ENCODE measurements at places on chromosomes 1 and 21.
A peak's percentile ranks its signal among the peaks of the same experiment; 100 is the strongest.

DNA sequence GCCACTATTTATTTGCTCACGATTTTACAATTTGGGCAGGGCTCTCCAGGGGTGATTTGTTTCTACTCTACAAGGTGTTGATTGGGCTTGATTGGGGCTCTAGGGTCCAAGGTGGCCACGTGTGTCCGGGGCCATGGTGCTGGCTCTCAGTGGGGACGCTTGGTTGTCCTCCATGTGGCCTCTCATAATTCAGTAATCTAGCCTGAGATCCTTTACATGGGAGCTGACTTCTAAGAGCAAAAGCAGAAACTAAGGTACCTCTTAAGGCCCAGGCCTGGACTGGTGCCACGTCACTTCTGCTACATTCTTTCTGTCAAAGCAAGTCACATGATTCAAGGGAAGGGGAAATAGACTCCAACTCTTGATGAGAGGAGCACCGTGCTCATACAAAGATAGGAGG, 8.1 kb upstream of the PSRC1 start:
- DNase-seq, result no peak

- peak; percentile 40 for DNase-seq
Measured at GRCh38 chr1:51303751-51304251, 26.6 kb downstream of the TTC39A start.

GRCh38 chr1:41509270-41509671, 24.8 kb upstream of the EDN2 start:
- DNase-seq, result no peak

DNA sequence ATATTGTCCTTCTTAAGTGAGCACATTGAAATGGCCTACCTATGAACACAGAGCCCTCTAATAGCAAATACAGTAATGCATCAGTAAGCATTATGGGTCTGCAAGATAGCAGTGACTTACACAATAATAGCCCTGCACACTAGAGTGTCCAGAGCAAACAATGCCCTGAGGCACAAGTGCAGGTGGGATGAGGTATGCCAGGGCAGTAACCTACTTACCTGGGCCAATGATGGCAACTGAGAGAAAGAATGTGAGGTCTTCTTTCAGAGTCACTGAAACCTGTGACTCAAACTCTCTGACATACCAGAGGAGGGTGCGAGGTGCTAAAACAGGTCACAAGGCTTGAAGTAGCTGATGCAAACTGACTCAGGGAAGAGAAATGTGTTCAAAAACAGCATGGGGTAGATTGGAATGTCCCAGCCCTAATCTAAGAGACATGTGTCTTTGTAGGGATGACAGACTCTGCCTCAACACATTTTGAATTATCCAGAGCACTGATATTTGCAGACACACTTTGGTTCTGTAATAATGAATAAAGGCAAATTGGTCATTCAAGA, 168.5 kb upstream of the RUNX1 start:
- peak; percentile 19 for DNase-seq

GRCh38 chr1:193058529-193059281, 455 bp downstream of the UCHL5 start:
- peak; percentile 53 for DNase-seq

- no peak for DNase-seq
Measured at GRCh38 chr1:181155339-181155738, 66.8 kb downstream of the IER5 start.

GRCh38 chr1:202221911-202222909, 28.6 kb downstream of the LGR6 start:
- no peak for DNase-seq

DNA sequence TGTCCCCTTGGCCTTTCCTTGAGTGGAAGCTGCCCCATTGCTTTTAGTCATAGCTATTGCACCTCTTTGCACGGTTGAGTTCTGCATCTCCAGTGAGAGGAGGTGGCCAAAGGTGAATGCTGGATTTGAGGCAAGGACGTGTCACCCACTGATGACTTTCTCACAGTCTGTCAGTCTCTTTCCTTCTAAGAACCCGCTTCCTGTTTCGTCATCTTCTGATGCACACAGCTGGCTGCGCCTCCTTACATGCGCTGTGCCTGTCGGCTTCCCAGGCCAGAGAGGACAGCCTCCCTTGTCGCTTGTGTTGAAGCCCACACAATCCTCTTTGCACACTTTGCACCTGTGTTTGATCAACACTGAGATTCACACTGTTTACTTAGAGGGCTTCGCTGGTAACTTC, 41.8 kb upstream of the PWP2 start:
- DNase-seq, result peak; percentile 58

GRCh38 chr1:91919962-91920361, 29.2 kb upstream of the BRDT start:
- DNase-seq, result no peak

GRCh38 chr1:28737307-28738132, 780 bp downstream of the YTHDF2 start:
- DNase-seq, result peak; percentile 17

GRCh38 chr1:54866801-54867716, 19.9 kb downstream of the DHCR24 start:
- no peak for DNase-seq

- no peak for DNase-seq
Measured at GRCh38 chr21:43645136-43645891, 14.0 kb downstream of the HSF2BP start.

- no peak for DNase-seq
Measured at GRCh38 chr1:83990734-83991133, 8.2 kb downstream of the TTLL7 start.

- DNase-seq, result no peak
Measured at GRCh38 chr1:230249695-230250480, 176.2 kb downstream of the PGBD5 start.

DNA sequence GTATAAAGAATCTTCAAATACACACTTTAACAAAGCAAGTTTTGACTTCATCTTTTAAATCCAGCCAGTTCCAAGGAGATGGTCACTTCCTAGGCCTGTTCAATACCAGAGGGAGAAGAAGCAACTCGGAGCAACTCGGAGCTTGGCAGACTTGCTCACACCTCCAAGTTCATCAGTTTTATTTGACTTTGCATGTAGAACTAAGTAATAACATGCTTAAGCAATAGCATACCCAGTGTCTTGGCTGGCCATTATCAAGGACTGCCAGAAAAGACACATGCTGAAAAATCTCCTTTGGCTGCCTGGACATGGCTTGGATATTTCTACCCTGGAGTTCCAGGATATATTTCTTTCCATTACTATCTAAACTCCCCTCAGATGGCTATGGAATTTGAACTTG, 52.6 kb downstream of the GNG12 start:
- DNase-seq, result no peak

GRCh38 chr1:202935844-202936243, 8.8 kb upstream of the KLHL12 start:
- no peak for DNase-seq

GRCh38 chr1:23913212-23913880, at the start of gene CNR2:
TSS of gene CNR2 (minus strand) at chr1:23913362. CDS start at chr1:23875617, 37,745 bp downstream.
- DNase-seq, result no peak

GRCh38 chr1:31436596-31437432, 23.8 kb downstream of the SERINC2 start:
- DNase-seq, result no peak

DNA sequence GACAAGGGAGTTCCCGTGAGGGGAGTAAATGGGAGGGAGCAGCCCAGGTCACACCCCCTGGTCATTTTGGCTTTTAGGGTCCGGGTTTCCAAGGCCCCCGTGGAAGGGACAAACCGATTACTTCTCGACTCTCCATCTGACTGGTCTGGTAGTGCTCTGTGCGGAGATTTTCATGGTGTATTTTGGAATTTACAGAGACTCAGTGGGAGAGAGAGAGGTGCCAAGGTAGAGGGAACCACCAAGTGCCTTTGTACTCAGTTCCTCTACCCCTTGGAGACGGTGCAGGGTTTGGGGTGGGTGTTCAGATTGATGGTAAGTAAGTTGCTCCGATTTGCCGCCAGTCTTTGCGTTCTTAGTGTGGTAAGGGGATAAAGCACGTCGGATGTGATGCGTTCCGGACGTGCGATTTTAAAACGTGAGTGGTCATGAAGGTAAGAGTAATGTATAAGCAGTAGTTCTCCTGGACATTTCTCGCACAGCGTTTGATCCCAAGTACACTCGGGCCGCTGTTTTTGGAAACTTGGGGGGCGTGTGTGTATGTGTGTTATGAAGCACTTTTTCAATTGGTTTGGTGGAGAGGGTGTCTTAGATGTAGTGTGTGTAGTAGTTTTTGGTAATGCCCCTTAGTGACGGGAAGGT, 682 bp downstream of the SUCO start:
- peak; percentile 22 for DNase-seq

- no peak for DNase-seq
Measured at GRCh38 chr21:42377211-42377950, 11.0 kb upstream of the TFF1 start.

- no peak for DNase-seq
Measured at GRCh38 chr1:147807405-147807804, 47.0 kb upstream of the GJA5 start.

DNA sequence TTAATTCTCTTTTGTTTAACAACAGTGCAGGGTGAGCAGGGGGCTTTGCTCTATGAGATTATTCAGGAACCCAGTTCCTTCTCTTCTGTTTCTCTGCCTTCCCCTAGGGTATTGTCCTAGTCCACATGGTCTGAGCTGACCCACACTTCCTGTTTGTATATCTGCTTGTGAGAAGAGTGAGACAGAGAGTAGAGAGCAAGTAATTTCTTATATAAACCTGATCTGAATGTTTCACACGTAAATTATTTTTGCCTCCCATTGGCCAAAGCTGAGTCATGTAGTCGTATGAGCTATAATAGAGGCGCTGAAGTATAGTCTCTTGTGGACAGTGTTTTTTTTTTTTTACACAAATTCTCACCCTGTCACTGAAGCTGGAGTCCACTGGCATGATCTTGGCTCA, 134.2 kb upstream of the SERTAD4 start:
- no peak for DNase-seq

GRCh38 chr1:183027791-183028190, 4.6 kb downstream of the LAMC1 start:
- DNase-seq, result no peak

DNA sequence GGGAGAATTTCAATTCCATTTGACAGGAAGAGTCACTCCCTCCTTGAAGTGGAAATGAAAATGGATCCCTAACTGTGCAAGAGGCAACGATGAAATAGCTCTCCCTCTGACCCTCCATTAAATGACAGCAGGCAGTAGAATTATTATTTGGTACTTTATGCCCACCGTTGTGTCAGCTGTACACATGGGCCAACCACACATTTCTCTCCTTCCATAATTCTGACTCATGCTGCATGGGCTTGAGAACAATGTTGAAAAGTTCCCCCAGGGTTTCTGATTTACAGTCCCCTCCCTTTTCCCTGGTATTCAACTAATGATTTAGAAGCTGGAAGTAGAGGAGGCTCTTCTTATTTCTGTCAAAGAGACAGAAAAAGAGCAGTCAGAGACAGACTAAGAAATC, 103.5 kb downstream of the RGS7 start:
- DNase-seq, result no peak

DNA sequence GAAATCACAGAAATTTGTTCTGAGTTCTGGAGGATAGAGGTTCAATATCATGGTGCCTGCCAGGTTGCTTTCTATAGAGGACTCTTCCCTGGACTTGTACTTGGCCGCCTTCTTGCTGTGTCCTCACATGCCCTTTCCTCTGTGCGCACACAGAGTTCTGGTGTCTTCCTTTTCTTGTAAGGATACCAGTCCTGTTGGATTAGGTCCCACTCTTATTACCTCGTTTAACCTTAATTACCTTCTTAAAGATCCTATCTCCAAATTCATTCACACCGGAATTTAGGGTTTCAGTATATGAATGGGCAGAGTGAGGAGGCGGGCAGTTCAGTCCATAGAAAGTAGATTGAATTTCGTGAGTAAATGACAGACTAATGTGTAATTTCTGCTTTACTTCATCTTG, 413.9 kb downstream of the NCAM2 start:
- no peak for DNase-seq

GRCh38 chr1:88401313-88401712, 282.8 kb upstream of the PKN2 start:
- DNase-seq, result no peak

GRCh38 chr1:19054216-19054615, 97.7 kb upstream of the IFFO2 start:
- DNase-seq, result no peak

- DNase-seq, result no peak
Measured at GRCh38 chr1:47786316-47786715, 210.9 kb downstream of the TRABD2B start.

- no peak for DNase-seq
Measured at GRCh38 chr1:155051777-155052398, 772 bp downstream of the ADAM15 start.

GRCh38 chr21:39633770-39634181, 21.0 kb downstream of the B3GALT5 start:
- DNase-seq, result no peak

DNA sequence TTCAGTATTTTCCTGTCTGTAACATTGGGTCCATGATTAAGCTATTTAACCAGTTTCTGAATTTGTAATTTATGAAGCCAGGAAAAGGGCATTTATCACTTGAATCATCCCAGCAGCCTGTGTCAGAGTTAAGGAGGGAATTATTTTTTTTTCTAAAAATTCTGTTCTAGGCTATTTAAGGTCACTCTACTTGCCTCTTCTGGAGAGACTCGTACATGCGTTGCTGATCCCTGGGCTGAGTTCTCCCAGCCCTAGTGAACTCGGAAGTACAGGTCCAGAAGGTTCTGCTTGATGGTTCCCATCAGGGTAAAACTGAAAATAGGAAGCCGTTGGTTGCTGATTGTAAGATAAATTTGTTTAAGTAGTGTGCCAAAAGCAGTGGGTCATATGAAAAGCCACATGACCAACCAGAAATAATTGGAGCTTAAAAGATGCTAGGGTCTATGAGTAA, 90.7 kb downstream of the GPR88 start:
- DNase-seq, result no peak

DNA sequence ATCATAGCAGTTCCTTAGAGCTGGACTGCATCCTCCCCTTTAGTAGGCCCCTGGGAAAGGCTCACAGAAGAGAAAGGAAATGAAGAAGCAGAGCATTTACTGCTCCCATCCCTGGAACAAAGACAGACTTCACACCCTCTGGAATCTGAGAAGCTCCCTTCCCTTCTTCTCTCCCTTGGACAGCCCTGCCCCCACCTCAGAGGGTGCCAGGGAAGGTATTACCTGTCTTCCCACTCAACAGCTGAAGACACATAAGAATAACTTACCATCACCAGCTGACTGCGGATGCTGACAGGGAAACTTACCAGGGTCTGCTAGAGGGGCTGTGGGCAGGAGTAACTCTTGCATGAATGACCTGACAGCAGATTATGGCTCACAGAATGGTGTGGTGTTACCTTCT, 14.1 kb upstream of the FAAH start:
- no peak for DNase-seq

- DNase-seq, result no peak
Measured at GRCh38 chr1:161805399-161806197, 39.5 kb downstream of the ATF6 start.

DNA sequence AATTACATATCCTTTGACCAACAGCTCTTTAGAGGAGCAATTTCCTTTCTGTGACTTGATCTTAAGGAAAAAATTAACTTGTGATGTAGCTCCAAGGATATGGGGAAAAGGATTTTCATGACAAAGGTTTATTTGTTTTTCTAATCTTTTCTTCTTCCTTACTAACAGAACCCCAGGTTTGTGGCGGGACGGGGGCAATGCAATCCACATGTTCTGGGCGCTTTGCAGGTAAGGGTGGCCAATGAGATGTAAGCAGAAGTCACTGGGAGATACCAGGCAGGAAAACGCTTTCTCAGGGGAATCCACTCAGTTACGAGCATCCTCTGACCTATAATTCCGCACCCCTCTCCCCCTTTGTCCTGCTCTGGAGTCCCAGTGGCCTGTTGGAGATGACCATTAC, 122.0 kb downstream of the MRPS6 start:
- DNase-seq, result no peak

Measured in stimulated activated CD4-positive, alpha-beta T cell treated with anti-CD3 and anti-CD28 coated beads, Interleukin-12 subunit alpha, Interleukin-12 subunit beta, amount 100 ng/mL, for 24 hours (primary cell).